ENCODE measurements at places on chromosomes 3 and 15. TPM values are rescaled to one million over a fixed set of nuclear protein-coding genes. Genes with fewer than 3 reads are reported as not detected.

DNA sequence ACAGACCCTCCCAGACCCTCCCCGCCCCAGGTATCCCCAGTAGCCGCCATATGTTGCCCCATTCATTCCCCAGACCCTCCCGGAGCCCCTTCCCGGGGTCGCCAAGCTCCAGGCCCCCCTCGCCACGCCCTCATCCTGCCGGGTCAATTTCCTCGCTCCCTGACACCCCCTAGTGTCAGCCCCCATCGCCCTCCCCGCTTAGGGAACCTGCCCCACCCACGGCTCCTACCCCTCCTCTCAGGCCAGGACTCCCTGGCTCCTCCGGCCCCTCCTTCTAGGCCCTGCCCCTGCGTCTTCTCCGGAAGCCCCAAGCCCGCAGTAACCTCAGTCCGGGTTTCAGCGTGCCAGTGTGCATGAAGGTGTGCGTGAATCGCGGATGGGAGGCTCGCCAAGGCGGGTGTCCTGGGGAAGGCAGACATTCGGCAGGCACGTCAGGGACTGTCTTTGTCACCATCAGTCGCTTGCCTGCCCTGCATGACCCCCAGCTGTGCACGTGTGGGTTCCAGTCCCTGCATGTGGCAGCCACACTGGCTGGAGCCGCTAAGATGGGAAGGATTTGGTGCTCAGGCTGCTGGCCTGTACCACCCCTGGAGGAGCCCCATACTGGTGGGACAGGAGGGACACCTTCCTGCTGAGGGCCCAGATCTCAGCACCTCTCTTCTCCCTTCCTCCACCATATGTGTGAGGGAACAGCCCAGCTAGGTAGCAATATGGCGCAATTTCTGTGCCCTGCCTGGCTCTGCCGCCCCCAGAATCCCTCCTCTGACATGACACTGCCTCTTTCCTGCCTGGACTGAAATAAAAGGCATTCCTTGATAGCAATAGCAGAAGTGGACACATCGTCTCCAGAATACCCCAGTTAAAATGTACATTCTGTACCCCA lies 693 bp downstream of the DISP2 start:
- DNase-seq = no peak

DNA sequence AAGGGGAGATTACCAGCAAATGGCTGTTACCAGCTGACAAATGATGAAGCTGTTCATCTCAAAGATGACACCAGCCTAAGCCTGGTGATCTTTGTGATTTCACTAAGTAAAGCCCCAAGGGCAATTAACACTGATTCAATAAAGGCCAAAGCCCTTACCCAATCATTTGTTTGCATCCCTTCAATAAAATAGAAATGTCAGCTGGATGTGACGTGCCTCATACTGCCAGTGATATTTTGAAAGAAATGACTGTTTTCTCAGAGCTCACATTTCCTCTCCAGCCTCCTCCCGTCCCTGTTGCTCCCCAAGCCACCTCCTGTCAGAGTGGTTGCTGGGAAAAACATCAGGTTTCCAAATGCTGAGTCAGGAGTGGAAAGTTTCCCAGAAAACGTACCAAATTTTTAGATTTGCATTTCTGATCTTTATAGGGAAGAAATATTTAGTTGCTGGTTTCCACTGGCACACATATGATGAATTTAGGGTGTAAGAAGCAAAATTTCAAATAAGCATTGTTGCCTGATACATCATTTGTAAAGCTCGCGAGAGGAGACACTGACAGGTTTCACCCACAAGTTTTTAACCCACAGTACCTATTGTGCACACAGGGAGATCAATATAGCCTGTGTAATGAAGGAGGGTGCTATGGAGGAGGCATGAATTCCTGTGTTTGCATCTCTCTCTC lies 21.0 kb downstream of the C2CD4A start:
- peak; percentile 84 for DNase-seq

GRCh38 chr15:45801543-45801942 lies 166.7 kb downstream of the SQOR start:
- no peak for DNase-seq

DNA sequence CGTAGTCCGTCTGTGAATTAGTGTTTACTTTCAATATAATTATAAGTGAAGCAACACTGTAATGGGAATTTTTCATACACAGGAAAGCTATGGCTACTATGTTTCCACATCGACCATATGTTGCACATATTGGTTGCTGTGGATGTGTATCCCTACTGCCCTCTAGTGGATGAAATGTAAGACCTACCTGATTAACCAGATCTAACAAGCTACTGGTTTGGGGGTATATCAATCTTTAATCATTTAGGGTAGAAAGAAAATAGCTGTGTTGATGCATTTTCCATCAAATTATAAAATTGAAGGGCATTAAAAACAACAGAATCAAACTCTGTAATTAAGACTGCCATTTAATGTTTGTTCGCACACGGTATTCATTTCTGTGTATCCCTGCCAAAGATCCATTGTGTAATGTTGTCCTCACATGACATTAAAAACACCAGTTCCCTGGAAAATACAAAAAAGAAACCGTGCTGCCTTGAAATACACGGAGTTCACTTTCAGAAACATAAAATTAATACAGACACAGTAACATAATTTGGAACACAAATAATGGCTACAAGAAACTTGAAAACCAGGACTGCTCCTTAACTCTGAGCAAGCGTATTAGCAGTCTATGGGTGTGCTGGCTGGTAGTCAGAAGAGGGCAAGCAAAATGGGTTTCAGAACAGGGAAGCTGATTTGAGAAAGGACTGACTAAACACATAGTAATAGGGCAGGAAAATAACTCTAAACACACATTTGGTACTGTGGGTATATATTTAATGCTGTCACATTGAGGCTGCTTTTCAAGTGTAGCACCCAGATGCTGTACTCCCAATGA lies 125.1 kb downstream of the TIGIT start:
- DNase-seq = peak; percentile 50

DNA sequence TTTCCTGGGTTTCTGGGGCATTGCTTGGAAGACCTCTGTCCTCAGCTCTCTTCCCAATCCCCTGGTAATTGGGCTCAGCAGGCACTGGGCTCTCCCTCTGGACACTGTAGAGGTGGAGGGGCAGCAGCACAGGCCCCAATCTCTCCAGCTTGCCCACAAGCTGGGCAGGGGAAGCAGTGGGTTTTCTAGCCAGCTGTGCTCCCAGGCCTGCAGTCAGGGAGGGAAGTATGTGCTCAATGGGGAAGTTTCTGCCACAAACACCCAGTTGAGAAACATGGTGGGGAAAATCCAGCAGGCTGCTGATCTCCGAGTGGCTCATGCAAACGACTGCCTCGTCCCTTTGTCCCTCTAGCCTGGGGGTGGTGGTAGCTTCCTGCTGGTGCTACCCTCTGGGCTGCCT lies 12.8 kb upstream of the RFT1 start:
- DNase-seq = no peak

- no peak for DNase-seq
Measured at GRCh38 chr3:172018364-172018763, 21.0 kb upstream of the FNDC3B start.

DNA sequence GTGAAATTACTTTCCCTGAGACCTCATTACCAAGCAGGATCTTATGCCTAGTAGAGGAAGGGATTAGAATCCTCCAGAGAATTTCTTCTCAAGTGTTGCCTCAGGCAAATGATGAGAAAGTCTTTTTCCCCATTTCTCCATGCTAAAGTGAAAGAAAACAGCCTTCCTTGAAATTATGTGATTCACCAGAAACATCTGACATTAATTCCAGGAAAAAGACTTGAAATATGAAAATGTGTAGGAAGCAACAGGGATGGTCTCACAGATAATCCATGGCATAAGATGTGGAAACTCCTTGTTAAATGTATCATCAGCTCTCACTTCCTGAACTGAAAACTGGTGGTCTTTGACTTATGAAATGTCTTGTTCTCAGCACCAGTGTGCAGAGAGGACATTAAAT lies 17.9 kb upstream of the ABI3BP start:
- no peak for DNase-seq

- DNase-seq = no peak
Measured at GRCh38 chr3:95464346-95464745, 1350.0 kb upstream of the EPHA6 start.

DNA sequence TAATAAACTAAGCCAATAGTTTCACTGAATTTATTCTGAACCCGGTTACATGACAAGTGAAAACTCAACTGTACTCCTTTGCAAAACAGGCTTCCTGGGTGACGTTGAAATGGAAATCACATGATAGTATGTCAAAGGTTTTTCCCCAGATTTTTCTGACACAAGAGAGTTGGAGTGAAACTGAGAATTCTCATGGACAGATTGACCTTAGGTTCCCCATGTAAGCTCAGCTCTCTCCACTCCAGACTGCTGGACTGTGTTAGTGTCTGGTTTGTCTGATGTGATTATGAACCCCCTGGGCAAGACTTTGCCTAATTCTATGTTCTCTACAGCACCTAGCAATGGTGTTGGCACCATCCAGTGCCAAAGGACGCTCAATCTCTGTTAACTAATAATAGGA lies 219.7 kb upstream of the COL8A1 start:
- no peak for DNase-seq

DNA sequence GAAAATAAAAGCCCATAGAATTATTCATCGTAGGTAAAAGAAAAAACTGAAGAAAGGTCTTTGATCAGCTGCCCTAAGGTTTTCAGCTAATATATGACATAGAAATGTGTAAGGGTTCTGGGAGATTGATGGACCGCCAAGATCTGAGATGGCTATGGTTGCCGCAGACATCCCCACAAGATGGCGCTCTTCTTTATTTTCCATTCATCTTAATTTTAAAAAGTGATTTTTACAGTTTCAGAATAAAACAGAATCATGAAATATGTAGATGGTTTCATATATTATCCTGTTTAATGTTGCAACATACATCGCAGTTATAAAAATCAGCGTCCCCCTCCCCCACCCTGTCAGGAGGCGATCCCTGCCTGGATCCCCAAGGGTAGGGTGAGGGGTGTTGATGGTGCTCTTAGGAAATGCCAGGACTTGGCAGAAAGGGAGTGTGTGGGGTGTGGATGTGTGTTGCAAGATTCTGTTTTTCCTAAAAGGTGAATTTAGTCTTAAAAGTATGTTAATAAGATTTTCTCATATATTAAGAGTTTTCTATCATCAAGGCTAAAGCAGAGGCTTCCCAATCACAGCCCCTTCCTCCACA lies 68.8 kb downstream of the ANXA2 start:
- peak; percentile 17 for DNase-seq

GRCh38 chr3:53045518-53046170 lies at the start of gene SFMBT1:
SFMBT1 (minus strand) TSS chr3:53046073; CDS start chr3:52969128, 76,945 bp downstream.
- peak; percentile 50 for DNase-seq

GRCh38 chr3:147160984-147161383 lies 245.4 kb downstream of the ZIC4 start:
- DNase-seq = no peak

GRCh38 chr3:136280961-136281360 lies 30.8 kb downstream of the PCCB start:
- DNase-seq = no peak

GRCh38 chr15:93899817-93900216 lies 331.5 kb upstream of the MCTP2 start:
- no peak for DNase-seq

- no peak for DNase-seq
Measured at GRCh38 chr3:185187391-185187790, 34.5 kb upstream of the C3orf70 start.

DNA sequence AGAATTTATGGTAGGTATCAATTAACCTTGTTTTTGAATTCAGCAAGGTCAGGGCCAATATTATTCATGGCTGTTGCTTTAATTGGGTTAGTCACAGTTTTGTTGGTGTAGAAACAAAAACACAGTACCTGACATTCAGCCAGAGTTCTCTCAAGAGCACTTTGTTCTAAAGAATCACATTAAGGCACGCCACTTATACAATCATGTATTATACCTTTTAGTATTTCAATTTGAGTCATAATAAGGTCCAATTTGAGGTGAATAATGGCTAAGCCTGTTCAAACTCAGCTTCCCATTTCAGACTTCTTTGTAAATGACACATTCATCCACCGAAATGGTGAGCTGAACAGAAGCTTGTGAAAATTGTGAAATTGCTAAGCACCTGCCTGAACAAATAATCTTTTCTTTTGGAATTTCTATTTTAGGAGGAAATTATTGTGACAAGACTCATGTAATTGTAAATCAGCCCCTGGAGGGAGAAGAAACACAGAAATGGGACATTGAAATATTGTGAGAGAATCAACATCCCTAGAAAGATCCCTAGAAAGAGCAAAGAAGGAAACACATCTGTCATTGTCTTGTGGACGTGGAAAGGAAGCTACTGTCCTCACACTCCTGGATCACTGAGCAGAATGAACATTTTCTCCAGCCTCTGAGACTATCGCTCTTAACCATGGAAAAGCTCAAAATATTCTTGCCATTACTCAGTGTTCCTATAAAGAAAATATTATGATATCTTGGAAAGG lies 29.3 kb downstream of the RIOX2 start:
- no peak for DNase-seq

ATP11B gene
- 30.8 TPM for total RNA-seq

MKRN3 gene
- not detected for total RNA-seq

BHLHE40 gene
- total RNA-seq = 64.5 TPM

ETV5 gene
- total RNA-seq = 51.4 TPM

FHIT gene
- 2.1 TPM for total RNA-seq

CD200R1 gene
- 0.09 TPM for total RNA-seq

SHF gene
- total RNA-seq = 3.1 TPM
